Fibroblast of mammary gland (primary cell): ENCODE measurements at places on chromosomes 2 and 18.

GRCh38 chr18:67134911-67135310 lies 381.6 kb downstream of the DSEL start:
- DNase-seq: no peak

GRCh38 chr2:19851116-19851695 lies 50.6 kb downstream of the TTC32 start:
- DNase-seq: no peak

DNA sequence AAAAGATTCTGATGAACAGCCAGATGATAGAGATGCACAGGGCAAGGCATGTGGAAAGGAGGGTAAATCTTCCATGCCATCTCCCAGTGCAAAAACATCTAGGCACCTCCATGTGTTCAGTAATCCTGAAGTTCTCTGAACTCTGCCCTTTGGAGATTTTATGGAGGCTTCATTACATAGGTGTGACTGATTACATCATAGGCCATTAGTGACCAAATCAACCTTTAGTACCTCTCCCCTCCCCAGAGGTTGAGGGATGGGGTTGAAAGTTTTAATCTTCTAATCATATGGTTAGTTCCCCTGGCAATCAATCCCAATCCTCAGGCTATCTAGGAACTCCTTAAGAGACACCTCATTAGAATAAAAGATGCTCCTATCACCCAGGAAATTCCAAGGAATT lies 2190.2 kb upstream of the PIK3C3 start:
- DNase-seq: no peak

DNA sequence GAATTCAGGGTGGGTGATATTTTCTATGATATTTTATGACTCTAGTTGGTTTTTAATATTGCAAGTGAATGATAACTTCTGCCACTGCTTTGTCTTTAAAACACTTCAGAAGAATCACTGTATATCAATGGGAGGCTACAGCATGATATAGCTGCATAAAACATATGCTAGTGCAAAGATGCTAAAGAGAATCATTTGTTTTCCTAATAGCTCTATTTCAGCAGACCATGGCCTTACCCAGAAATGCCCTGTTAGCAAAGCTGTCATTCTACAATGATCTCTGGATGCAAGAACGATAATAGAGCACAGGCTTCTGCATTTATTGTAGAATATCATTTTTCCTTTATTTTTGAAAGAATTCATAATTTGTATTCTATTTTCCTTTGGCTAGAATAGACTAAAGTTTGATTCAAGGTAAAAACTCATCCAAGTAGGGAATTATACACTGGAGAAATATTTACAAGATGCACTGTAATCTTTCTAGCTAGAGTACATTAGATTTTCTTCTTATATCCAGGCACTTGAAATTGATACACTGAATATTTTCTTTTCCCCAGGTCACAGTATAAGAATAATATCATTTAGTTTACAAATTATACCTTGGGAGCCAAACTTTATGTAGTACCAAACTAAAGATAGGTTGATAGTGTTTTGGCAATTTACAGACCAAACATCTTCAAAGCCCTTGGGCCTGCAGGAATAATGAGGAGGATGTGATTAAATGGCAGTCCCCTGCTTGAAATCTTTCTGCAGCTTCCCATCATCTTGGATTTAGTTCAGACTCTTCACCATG lies 252.6 kb upstream of the LINC00305 start:
- no peak for DNase-seq

DNA sequence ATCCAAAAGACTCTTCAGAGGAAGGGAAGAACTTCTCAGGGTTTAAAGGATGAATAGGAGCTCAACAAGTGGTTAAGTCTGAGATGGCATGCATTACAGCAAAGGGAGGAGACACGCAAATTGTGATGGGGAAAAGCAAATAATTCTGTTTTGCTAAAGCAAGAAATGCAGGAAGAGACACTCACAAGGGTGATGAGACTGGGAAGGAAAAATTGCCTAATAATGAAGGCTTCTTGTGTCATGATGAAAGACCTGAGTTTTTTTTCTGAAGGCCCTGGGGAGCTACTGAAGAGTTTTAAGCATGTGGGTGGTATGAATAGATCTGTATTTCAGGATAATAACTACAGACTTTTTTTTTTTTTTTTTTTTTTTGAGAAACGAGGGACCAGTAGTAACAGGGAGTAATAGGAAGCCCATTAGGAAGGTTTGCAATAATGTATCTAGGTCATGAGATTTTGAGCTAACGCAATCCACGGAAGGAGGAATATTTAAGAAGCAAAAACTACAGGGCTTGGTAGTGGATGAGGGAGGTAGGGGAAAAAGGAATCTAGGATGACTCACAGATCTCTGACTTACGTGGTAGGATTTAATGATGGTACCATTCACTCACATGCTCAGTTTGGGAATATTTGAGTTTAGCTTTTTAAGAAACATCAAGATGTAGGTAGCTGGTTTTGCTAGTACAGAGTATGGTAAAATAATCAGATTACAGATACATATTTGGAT lies 16.0 kb upstream of the SERPINB3 start:
- peak; percentile 82 for DNase-seq

DNA sequence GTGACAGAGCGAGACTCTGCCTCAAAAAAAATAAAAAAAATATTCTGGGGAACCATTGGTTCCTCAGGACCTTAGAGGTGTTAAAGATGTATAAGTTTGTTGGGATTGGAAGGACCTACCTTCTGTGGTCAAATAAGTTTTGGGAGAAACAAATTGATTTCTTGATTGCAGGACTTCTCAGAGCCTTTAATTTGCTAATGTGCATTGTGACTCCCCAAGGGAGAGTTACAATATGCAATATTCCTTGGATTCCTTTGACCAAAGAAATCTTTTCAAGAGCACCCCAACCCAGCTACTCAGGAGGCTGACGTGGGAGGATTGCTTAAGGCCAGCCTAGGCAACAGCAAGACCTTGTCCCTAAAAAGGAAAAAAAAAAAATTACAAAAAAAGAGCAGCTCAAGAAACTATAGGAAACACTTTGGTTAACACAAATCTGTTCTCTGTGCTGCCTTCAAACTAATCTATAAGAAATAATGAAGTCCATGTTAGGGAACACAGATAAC lies 6.5 kb downstream of the NAGK start:
- DNase-seq: no peak

DNA sequence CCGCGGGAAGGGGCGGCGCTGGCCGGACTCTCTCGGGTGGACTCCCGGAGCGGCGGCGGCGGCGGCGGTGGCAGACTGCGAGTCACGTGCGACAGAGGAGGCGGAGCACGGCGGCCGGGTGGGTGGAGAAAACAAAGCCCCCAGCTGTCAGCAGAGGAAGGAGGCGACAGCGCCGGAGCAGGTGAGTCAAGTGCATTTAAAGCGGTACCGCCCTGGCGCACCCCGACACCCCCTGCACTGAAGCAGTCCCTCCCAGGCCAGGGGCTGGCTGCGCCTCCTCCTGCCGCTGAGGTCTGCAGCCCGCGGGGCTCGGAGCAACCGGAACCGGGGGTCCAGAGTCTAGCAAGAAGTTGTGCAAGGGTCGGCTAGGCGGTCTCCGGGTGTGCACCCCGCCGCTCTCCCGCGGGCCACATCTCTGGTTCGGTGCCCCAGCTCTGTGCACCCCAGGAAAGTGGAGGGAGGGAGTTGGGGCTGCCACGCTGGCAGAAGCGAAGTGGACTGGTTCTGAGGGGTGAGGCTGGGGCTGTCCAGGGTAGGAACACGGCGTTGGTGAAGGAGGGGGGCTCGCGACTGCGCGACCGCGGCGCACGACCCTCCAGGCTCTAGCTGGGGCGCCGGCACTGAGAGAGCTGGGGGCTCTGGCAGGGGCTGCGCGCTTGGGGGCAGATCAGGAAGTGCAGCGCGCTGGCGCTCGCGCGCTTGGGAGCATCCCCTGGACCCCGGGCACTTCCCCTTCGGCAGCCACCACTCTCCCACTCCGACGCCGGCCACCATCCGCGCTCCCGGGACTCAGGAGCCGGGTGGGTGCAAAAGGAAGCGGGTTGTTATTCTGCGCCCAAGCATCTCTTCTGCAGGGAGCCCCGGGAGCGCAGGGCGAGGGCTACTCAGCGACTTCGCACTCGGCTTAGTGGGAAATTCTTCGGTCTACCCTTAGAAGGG lies 64.0 kb upstream of the MAPRE2 start:
- peak; percentile 20 for DNase-seq

GRCh38 chr18:11946756-11947155 lies 34.6 kb upstream of the IMPA2 start:
- DNase-seq: peak; percentile 73

- no peak for DNase-seq
These were observed 32.3 kb downstream of the ITSN2 start for GRCh38 chr2:24328010-24328409.

GRCh38 chr18:49075681-49076080 lies 124.9 kb upstream of the SMAD7 start:
- DNase-seq: no peak

DNA sequence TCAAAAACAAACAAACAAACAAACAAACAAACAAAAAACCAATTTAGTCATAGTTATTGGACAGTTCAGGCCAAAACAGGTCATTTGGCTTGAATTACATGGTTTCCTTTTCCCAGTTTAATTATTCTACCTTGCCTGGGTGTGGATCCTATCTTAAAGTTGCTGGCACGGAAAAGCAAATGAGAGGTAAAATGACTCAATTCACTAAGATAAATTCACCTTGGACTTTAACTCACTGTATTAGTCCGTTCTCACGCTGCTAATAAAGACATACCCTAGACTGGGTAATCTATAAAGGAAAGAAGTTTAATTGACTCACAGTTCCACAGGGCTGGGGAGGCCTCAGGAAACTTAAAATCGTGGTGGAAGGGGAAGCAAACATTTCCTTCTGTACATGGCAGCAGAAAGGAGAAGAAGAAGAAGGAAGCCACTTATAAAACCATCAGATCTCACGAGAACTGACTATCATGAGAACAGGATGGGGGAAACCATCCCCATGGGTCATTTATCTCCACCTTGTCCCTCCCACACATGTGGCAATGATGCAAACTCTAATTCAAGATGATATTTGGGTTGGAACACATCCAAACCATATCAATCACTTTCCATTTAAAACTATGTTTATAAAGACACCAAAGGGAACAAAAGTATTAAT lies 22.5 kb upstream of the TRAPPC8 start:
- peak; percentile 17 for DNase-seq

DNA sequence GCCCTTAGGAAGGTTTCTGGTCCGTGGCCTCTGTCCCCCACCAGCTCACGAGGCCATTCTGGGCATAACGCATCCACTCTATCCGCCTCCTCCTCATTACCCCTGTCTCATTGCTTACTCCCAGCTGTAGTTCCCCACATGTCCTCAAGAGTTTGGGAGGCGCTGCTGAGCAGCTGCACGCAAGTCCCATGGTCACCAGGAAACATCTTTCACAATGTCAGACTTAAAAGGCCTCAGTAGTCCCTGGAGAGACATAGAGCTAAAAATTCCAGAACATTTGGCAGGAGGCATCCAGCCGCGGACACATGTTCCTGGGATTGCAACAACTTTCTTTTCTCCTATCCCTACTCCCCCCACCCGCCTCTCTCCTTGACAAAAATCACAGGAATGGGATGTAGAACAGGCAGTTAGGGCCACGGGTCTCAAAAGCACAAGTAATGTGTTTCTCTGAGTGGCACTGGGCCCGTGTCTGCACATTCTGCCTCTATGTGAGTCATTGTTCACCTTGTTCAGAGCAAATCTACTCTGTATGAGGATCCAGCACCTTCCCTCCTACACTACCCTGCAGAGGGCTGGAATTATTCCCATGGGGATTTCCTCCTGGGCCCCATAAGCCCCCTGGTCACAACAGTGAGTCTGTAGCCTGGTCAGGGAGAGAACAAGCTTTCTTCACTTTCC lies 8.1 kb downstream of the LBH start:
- DNase-seq: peak; percentile 95

DNA sequence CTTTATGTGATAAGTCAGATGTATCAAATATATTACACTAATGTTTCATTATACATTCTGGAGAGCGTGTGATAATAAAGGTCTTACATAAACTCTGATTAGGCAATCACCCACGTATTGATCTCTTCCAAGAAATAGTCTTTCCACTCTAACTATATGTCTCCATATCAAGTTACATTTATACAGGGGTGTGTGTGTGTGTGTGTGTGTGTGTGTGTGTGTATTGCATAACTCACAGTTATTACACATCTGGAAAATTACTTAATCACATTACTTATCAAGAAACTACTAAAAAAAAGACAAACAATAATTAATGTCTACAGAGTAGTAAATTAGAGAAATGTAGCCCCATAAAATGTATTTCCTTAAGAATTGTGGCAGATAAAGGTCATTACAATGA lies 339.8 kb downstream of the CDH19 start:
- DNase-seq: no peak

- peak; percentile 27 for DNase-seq
These were observed 38.0 kb downstream of the TMX3 start for GRCh38 chr18:68676913-68677312.

DNA sequence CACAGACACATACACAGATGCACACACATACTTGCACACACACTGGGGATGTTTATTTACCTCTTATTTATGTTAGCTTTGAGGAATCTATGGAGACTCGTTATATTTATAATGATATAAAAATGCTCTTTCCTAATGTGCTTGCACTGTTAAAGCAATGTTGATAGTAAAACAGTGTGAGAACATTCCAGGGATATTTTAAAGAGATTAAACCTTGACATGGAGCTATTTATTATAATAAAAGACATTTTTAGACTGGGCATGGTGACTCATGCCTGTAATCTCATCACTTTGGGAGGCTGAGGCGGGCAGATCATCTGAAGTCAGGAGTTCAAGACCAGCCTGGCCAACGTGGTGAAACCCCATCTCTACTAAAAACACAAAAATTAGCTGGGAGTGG lies 557.3 kb upstream of the ZNF804A start:
- no peak for DNase-seq

GRCh38 chr2:151032741-151033191 lies 228.9 kb downstream of the RBM43 start:
- peak; percentile 98 for DNase-seq

DNA sequence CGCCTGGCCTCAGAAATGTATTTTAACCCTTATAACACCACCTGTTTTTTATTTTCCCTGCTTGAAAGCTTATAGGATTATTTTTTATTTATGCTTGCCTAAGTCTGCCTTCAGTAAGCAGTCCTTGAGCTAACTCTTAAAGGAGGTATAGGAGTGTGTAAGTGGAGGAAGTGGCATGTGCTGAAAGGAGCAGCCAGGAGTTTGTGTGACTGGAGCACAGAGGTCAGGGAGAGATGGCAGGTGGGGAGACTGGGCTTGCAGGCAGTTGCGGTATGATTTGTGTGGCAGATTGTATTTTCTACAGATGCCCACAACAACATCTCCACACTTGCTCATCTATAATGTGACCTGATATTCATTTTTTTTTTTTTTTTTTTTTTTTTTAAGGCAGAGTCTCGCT lies 27.2 kb upstream of the PAIP2B start:
- DNase-seq: no peak

- peak; percentile 58 for DNase-seq
These were observed 635.7 kb downstream of the FBXO15 start for GRCh38 chr18:73511771-73512503.
